ENCODE measurements at places on chromosomes 13 and 19. TPM values are rescaled to one million over a fixed set of nuclear protein-coding genes. Genes with fewer than 3 reads are reported as not detected.
A peak's percentile ranks its signal among the peaks of the same experiment; 100 is the strongest.

Gene DIAPH3
- 4.3 TPM for total RNA-seq

Gene LRRC63
- 0.04 TPM for total RNA-seq

Gene OR7C1
- 0.04 TPM for total RNA-seq

- H3K36me3 ChIP-seq = no peaks in the 10 kb centered on the region
- peak overlapping the region; percentile 16 for H3K4me3 ChIP-seq
- peaks cover 17% of the 10 kb centered on the region for H3K27me3 ChIP-seq
- DNase-seq = no peak
Measured at GRCh38 chr19:17391371-17392151, 2.4 kb downstream of the CCDC194 start.

DNA sequence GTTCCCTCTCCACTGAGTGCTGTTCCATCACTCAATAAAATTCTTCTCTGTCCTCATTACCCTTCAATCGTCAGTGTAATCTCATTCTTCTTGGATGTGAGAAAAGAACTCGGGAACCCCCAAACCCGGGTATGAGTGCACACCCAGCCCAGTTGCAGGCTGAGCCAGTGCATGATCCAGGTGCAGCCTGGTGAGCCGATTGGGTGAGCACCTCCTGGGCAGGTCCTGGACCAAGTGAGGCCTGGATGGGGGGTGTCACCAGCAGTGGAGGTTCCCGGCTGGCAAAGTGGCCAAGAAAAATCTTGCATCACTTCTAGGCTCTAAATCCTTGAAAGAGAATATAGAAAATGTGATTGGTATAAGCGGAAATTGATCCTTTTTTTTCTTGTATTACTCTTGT, 878.8 kb upstream of the KLHL1 start:
- no peaks in the 10 kb centered on the region for H3K36me3 ChIP-seq
- DNase-seq = no peak
- no peak overlapping the region for H3K4me3 ChIP-seq
- H3K27me3 ChIP-seq = no peaks in the 10 kb centered on the region
- H3K4me1 ChIP-seq = no peaks in the 10 kb centered on the region

Gene PABPC3
- 0.09 TPM for total RNA-seq

- H3K4me1 ChIP-seq = no peaks in the 10 kb centered on the region
- H3K36me3 ChIP-seq = no peaks in the 10 kb centered on the region
- DNase-seq = no peak
- no peak overlapping the region for H3K4me3 ChIP-seq
- H3K27ac ChIP-seq = no peak overlapping the region
Measured at GRCh38 chr13:24360106-24360505, 50.7 kb downstream of the C1QTNF9 start.

DNA sequence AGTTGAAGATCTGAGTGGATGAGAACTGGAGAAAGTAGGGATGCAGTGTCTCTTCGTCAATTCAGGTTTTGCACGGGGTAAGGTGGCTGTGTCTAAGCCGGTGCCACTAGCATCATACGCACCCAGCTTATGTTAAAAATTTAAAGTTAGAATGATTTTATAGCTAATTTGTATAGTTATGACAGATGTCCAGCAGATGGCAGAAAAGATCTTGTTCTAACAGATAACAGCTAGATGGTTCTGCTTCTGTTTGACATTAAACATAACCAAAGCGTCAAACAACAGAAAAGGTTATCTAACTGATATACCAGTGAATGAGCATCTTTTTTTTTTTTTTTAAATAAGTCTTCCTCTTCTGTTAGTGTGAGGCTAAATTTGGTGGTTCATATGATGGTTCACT, 18.8 kb upstream of the EDDM13 start:
- H3K27me3 ChIP-seq = no peaks in the 10 kb centered on the region
- no peaks in the 10 kb centered on the region for H3K36me3 ChIP-seq
- H3K4me1 ChIP-seq = no peaks in the 10 kb centered on the region
- DNase-seq = peak; percentile 67
- no peak overlapping the region for H3K4me3 ChIP-seq

DNA sequence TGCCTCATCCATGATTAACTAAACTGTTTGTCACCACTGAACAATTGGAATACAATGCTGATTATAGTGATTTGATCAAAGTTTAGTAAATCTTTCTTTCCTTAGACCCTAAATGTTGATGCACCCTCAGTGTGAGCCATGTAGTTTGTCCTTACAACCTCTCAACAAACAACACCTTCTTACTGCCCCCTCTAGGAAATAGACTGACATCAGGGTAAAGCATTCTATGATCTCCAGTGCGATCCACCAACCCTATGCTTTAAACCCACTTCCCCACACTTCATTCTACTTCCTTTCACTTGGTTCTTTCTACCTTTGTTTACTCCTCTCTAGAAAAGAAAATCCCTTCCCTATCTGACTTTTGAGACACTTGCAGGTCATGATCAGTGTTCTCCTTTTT, 1842.5 kb upstream of the PRR20A start:
- H3K27ac ChIP-seq = no peak overlapping the region
- no peak for DNase-seq
- H3K36me3 ChIP-seq = no peaks in the 10 kb centered on the region
- H3K4me1 ChIP-seq = no peaks in the 10 kb centered on the region
- no peaks in the 10 kb centered on the region for H3K27me3 ChIP-seq

Gene HCST
- total RNA-seq = 4.0 TPM

- no peak overlapping the region for H3K27ac ChIP-seq
- H3K4me3 ChIP-seq = no peak overlapping the region
- H3K4me1 ChIP-seq = no peaks in the 10 kb centered on the region
- no peaks in the 10 kb centered on the region for H3K27me3 ChIP-seq
- H3K36me3 ChIP-seq = no peaks in the 10 kb centered on the region
Measured at GRCh38 chr13:23644527-23645138, 74.4 kb downstream of the TNFRSF19 start.

DNA sequence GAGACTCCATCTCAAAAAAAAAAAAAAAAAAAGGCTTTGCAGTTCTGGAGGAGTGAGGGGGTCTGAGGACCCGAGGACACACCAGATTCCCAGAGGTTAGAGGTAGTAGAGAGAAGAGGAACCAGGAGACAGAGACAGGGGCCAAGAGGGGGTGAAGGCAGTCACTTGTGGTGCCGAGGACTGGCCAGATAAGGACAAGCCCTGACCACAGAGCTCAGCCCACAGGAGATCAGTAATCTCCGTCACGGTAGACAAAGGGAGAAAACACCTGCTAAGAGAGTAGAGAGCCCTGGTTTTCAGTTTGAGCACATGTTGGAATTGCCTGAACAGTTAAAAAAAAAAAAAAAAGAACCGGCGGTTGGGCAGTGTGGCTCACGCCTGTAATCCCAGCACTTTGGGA, 1.7 kb upstream of the PRAM1 start:
- peaks cover 16% of the 10 kb centered on the region for H3K4me1 ChIP-seq
- H3K27ac ChIP-seq = no peak overlapping the region
- no peaks in the 10 kb centered on the region for H3K27me3 ChIP-seq

Gene WDR62
- total RNA-seq = 2.1 TPM

DNA sequence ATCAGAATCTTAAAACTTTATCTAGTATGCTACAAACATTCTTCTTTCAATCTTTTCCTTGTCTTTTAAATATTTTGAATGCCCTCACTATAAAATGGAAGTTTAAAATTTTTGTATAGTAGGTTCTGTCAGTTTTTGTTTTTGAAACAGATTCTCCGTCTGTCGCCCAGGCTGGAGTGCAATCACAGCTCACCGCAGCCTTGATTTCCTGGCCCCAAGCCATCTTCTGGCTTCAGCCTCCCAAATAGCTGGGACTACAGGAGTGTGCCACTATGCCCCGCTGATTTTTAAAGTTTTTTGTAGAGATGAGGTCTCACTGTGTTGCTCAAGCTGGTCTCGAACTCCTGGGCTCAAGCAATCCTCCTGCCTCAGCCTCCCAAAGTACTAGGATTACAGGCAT, 20.7 kb downstream of the PHF11 start:
- no peak overlapping the region for H3K27ac ChIP-seq
- H3K27me3 ChIP-seq = no peaks in the 10 kb centered on the region
- H3K4me3 ChIP-seq = no peak overlapping the region
- no peaks in the 10 kb centered on the region for H3K4me1 ChIP-seq
- DNase-seq = no peak

DNA sequence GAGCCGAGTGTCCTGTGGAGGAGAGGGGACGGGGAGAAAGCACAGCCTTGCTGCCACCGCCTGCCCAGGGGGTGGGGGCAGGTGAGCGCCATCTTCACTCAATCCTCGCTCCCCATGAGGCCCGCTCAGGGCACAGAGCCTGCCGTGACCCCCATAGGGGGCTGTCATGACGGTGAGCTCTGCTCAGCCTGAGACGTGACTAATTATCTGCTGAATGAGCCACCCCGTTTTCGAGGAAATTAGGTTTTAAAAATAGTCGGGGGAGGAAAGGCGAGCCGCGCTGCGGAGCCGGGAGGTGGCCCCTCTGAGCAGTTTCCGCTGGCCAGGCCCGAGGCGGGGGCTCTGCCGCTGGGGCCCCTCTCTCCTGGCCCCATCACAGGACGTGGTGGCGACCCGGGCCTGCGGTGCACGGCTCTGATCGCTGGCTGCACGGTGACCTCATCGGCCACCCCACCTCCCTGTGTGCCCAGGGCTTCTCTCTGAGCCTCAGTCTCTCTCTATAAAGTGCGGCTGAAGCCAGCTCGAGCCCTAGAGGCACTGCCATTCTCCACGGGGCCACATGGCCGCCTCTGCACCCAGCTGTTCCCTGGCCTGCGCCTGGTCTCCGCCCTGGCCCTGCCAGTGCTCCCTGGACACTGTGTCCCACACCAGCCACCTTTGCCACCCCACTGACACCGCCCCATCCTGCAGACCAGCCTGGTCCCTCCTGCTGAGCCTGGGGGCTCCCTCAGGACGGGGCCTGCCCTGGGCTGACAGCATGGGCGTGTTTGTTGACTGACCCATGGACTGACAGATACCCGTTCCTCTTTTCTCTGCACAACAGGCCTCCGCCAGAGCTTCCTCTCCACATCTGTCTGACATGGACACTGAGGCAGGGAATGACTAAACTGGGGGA, 28.3 kb downstream of the PIP5K1C start:
- DNase-seq = peak; percentile 59
- H3K27me3 ChIP-seq = no peaks in the 10 kb centered on the region
- H3K4me1 ChIP-seq = peaks cover 51% of the 10 kb centered on the region
- no peak overlapping the region for H3K4me3 ChIP-seq
- H3K27ac ChIP-seq = peak overlapping the region; percentile 54

DNA sequence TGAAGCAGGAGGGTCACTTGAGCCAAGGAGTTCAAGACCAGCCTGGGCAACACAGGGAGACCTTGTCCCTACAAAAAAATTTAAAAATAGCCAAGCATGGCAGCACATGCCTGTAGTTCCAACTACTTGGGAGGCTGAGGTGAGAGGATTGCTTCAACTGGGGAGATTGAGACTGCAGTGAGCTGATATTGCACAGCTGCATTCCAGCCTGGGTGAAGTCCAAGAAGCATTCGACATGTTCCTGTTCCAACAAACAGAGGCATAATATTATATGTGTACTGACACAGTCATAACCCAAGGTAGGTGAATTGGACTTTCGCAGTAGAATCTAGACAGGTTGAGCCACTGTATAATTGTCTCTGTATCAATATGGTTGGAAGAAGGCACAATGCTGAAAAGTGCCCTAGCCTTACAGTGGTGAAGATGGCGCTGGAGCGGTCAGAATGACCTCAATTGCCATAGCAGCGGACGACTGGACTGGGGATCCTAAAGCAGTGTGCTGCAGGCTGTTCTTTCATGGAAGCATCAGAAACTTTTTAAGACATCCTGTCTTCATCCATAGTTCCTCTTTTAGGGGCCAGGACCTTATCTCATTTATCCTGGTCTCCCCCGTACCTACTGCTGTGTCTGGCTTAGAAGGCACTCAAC, 112.0 kb upstream of the CLDN10 start:
- no peak overlapping the region for H3K4me3 ChIP-seq
- H3K27ac ChIP-seq = no peak overlapping the region
- no peak for DNase-seq
- H3K4me1 ChIP-seq = no peaks in the 10 kb centered on the region
- H3K36me3 ChIP-seq = no peaks in the 10 kb centered on the region

GRCh38 chr13:97030705-97031452, 36.6 kb upstream of the OXGR1 start:
- H3K27me3 ChIP-seq = no peaks in the 10 kb centered on the region
- H3K27ac ChIP-seq = no peak overlapping the region
- DNase-seq = peak; percentile 60
- no peaks in the 10 kb centered on the region for H3K4me1 ChIP-seq
- H3K4me3 ChIP-seq = no peak overlapping the region

DNA sequence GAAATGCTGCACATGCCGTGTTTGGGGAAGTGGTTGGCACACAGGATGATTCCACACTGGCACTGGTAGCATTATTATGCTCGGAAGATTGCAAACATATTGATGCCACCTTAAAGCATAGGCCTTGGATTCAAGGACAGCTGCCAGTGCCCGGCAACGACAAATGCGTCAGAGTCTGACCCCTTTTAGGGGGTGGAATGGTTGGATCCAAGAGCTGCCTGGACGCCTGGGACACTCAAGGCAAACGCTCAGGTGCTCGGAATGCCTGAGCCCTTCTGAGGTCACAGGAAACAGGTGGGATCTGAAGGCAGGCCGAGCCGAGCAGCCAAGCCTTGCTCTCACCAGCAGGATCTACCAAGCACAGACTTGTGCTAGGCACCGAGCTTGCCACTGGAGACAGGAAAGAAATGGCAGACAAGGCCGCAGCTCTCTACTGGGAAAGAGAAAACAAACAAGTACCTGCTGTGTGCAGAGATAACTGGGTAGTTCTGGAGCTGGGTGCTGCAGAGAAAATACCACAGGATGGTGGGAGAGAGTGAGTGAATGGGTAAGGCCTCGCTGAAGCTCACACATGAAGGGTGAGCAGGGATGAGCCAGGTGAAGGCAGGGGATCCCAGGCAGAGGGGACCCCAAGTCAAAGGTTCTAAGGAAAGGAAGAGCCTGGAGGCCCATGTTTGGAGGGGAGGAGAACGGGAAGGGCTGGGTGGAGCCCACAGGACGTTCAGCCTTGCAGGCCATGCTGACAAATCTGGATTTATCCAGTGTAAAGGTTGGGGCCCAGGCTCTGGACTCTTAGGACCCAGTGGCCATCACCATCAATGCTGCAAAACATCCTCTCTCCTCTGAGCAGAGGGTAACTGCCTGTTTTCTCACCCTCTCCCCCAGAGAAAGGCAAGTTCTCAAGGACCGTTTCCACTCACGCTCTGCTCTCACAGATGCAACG, 9.2 kb downstream of the RANBP3 start:
- H3K36me3 ChIP-seq = peaks cover 34% of the 10 kb centered on the region
- H3K4me1 ChIP-seq = peaks cover 34% of the 10 kb centered on the region
- H3K4me3 ChIP-seq = no peak overlapping the region
- H3K27me3 ChIP-seq = no peaks in the 10 kb centered on the region

Measured in muscle of leg (tissue), 16 donors.